ENCODE measurements at places on chromosomes 1 and 21. TPM values are rescaled to one million over a fixed set of nuclear protein-coding genes. Genes with fewer than 3 reads are reported as not detected.

The PRAMEF27 gene
- total RNA-seq, result not detected

The RHBG gene
- total RNA-seq, result not detected

The FAM131C gene
- total RNA-seq, result not detected

The CFH gene
- 7.3 TPM for total RNA-seq

The AVPR1B gene
- total RNA-seq, result not detected

The VANGL2 gene
- total RNA-seq, result 4.8 TPM

The SHE gene
- 0.36 TPM for total RNA-seq

The LCE1B gene
- not detected for total RNA-seq

The FNDC10 gene
- 20.0 TPM for total RNA-seq

The AQP10 gene
- total RNA-seq, result not detected

The RHBDL2 gene
- total RNA-seq, result not detected

The KRTAP19-8 gene
- not detected for total RNA-seq

The SYDE2 gene
- total RNA-seq, result 3.0 TPM

The SIPA1L2 gene
- total RNA-seq, result 20.0 TPM

The ST6GALNAC3 gene
- total RNA-seq, result 50.0 TPM

The ALX3 gene
- not detected for total RNA-seq

The SLC16A4 gene
- 26.0 TPM for total RNA-seq

The ATP1A2 gene
- total RNA-seq, result not detected

The PRSS38 gene
- total RNA-seq, result not detected

The ACTL8 gene
- total RNA-seq, result not detected

The C4BPB gene
- total RNA-seq, result not detected

The KLHL21 gene
- total RNA-seq, result 51.0 TPM

The NR1I3 gene
- total RNA-seq, result not detected

The TRNP1 gene
- total RNA-seq, result 7.7 TPM

The CLCA4 gene
- total RNA-seq, result not detected

The SUSD4 gene
- total RNA-seq, result not detected

The SLAMF6 gene
- not detected for total RNA-seq

The PTGFRN gene
- 42.0 TPM for total RNA-seq

The BGLAP gene
- total RNA-seq, result 0.33 TPM

The GSTM1 gene
- total RNA-seq, result 45.6 TPM

The REN gene
- not detected for total RNA-seq

The MFAP2 gene
- 17.6 TPM for total RNA-seq

The FTCD gene
- total RNA-seq, result not detected

The SELL gene
- total RNA-seq, result 0.67 TPM

The HAO2 gene
- total RNA-seq, result 10.0 TPM

The CEP104 gene
- 23.0 TPM for total RNA-seq

The RGSL1 gene
- not detected for total RNA-seq
